ENCODE measurements at places on chromosomes 6 and 20. TPM values are rescaled to one million over a fixed set of nuclear protein-coding genes. Genes with fewer than 3 reads are reported as not detected.

- no peak overlapping the region for H3K4me3 ChIP-seq
- DNase-seq, result no peak
- H3K27ac ChIP-seq, result no peak overlapping the region
- H3K36me3 ChIP-seq, result no peaks in the 10 kb centered on the region
- H3K4me1 ChIP-seq, result no peaks in the 10 kb centered on the region
Measured at GRCh38 chr6:5250451-5250850, 10.3 kb downstream of the LYRM4 start.

- H3K4me3 ChIP-seq, result no peak overlapping the region
- no peak overlapping the region for H3K27ac ChIP-seq
- DNase-seq, result no peak
- H3K27me3 ChIP-seq, result no peaks in the 10 kb centered on the region
- H3K4me1 ChIP-seq, result peaks cover 4% of the 10 kb centered on the region
Measured at GRCh38 chr6:22099231-22099630, 197.6 kb downstream of the PRL start.

DNA sequence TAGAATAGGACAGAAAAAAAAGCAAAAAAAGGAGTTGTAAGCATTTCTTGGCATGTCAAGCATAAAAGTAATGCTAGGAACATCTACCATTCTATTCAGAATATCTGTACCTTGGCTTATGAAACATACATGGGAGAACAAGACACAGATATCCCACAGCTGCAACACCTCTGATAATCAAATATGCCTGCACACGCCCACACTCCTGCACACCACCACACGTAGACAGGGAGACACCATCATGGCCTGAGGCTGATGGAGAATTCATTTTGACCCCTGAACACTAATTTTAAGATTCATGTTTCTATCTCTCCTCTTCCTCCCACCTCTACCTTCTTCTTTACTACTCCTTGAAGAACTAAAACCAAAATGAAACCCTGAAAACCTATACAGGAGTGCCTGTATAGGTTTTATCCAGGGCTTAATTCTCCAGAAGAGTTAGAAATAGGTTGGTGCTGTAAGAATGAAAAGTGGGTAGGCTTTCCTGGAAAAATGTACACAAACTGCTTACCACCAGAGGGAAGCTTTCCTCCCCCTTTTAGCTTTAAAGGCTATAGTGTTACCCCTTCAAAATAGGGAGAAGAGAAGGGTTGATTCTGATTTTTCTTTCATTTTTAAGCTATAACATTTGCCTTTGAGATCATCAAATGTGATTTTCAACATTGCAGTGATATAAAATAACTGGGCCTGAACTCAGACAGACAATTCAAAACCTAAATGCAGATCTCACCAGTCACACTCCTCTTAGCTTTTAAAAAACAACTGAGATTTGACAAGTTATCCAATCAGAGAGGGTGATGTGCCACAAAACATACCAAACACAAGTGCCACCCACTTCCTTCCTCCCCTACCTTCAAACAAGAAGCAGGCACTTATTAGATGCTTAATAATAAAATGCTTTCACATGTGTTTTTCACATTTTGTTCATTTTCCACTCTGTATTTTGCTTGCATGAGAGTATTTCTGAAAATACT lies 57.9 kb downstream of the ELOVL5 start:
- no peaks in the 10 kb centered on the region for H3K27me3 ChIP-seq
- peak overlapping the region; percentile 48 for H3K27ac ChIP-seq
- peaks cover 41% of the 10 kb centered on the region for H3K4me1 ChIP-seq
- DNase-seq, result no peak

- no peak for DNase-seq
- no peaks in the 10 kb centered on the region for H3K36me3 ChIP-seq
- H3K4me3 ChIP-seq, result no peak overlapping the region
- H3K4me1 ChIP-seq, result no peaks in the 10 kb centered on the region
- no peak overlapping the region for H3K27ac ChIP-seq
Measured at GRCh38 chr6:134678436-134678889, 271.4 kb downstream of the ALDH8A1 start.

DNA sequence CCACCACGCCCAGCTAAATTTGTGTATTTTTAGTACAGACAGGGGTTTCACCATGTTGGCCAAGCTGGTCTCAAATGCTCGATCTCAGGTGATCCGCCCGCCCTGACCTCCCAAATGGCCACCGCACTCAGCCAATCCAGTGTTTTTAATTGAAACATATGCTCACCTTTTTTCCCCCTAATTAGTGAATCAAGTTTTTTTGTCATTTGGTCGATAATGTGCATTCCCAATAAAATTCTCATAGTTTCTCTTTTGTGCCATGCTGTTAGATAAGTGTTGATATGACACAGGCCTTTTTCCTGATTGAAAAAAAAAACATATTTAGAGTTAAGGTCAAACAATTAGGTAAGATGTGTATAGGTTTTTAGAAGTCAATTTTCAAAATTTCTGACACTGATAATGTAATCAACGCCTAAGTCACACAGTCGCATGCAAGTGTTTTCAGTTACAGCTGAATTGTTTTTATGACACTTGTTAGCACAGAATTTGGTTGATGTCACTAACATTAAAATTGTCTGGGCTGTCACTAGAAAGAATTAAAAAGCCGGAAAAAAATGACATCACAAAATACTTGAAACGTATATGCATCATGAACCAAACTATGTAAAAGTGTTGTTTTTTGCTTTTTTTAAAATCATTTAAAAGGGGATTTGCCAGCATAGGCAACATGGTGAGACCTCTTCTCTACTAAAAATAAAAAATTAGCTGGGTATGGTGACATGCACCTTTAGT lies 21.9 kb downstream of the ZNF217 start:
- H3K4me1 ChIP-seq, result no peaks in the 10 kb centered on the region
- peaks cover 94% of the 10 kb centered on the region for H3K36me3 ChIP-seq
- no peaks in the 10 kb centered on the region for H3K27me3 ChIP-seq
- H3K4me3 ChIP-seq, result no peak overlapping the region
- DNase-seq, result no peak

- H3K27me3 ChIP-seq, result no peaks in the 10 kb centered on the region
- H3K4me3 ChIP-seq, result no peak overlapping the region
- no peak overlapping the region for H3K27ac ChIP-seq
- DNase-seq, result no peak
- H3K36me3 ChIP-seq, result peaks cover 3% of the 10 kb centered on the region
Measured at GRCh38 chr6:105078386-105078708, 101.5 kb downstream of the POPDC3 start.

GRCh38 chr6:74568861-74569260 lies 637.0 kb downstream of the COL12A1 start:
- H3K36me3 ChIP-seq, result no peaks in the 10 kb centered on the region
- no peak overlapping the region for H3K27ac ChIP-seq
- H3K27me3 ChIP-seq, result no peaks in the 10 kb centered on the region
- no peak for DNase-seq
- H3K4me3 ChIP-seq, result no peak overlapping the region

GRCh38 chr20:61798632-61799031 lies 267.0 kb downstream of the TAF4 start:
- H3K36me3 ChIP-seq, result no peaks in the 10 kb centered on the region
- no peak for DNase-seq
- H3K4me1 ChIP-seq, result no peaks in the 10 kb centered on the region
- no peak overlapping the region for H3K4me3 ChIP-seq
- no peak overlapping the region for H3K27ac ChIP-seq

SLC12A5 gene
- total RNA-seq, result 0.90 TPM

SCUBE3 gene
- 0.09 TPM for total RNA-seq
